Stimulated activated CD8-positive, alpha-beta memory T cell treated with anti-CD3 and anti-CD28 coated beads, Interleukin-2, amount 100 ng/mL, for 1 hour (primary cell): ENCODE measurements at places on chromosomes 12 and 14.

DNA sequence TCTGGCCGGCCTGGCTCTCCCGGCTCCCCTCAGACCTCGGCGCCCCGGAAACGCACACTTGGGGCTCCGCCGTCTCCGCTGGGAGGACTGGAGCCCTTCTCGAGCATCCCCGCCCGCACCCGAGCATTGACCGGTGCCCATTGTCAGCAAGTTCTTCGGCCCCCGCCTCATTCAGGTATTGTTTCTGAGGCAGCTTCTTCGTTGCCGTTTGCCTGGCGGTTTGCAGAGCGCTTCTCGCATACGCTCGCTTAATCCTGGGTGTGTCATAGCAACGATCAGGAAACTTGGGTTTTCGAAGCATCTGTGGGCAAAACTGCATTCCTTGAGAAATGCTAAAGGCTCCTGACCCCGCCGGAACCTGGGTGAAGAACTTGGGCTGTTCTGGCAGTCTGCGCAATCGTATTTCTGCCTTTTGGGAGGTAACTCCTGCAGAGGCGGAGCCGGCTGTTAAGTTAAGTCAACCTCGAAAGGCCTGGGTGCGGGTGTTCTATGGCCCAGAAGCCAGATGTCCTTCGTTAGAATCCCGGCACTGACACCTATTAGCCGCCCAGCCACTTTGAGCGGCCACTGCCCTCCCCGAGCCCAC, 518 bp downstream of the GSKIP start:
- no peak for DNase-seq

GRCh38 chr12:127722611-127723010, 544.4 kb upstream of the TMEM132C start:
- no peak for DNase-seq

GRCh38 chr14:69458350-69458749, 26.2 kb upstream of the PLEKHD1 start:
- no peak for DNase-seq

GRCh38 chr12:105721051-105721825, 390.7 kb downstream of the C12orf75 start:
- DNase-seq = no peak

- no peak for DNase-seq
These were observed 54.5 kb upstream of the FRS2 start for GRCh38 chr12:69415471-69416275.

- no peak for DNase-seq
These were observed 34.2 kb upstream of the PYGL start for GRCh38 chr14:50978529-50978871.

GRCh38 chr14:96126783-96127271, 77.8 kb upstream of the BDKRB2 start:
- no peak for DNase-seq

DNA sequence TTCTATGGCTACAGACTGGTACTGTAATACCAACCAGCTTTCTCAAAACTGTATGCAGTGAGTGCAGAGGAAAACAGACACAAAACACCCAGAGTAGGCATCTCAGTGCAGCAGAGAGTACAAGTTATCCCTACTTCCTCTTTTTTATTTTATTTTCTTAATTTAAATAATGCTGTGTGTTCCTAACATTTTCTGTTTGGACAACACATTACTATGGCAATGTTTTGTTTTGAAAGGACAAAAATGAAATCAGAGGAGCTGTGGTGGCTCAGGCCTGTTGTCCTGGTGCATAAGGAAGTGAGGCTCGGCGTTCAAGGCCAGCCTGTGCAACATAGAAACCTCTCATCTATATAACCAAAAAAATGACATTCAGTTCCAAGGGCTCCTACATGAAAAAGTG, 33.7 kb upstream of the SELPLG start:
- DNase-seq = no peak

DNA sequence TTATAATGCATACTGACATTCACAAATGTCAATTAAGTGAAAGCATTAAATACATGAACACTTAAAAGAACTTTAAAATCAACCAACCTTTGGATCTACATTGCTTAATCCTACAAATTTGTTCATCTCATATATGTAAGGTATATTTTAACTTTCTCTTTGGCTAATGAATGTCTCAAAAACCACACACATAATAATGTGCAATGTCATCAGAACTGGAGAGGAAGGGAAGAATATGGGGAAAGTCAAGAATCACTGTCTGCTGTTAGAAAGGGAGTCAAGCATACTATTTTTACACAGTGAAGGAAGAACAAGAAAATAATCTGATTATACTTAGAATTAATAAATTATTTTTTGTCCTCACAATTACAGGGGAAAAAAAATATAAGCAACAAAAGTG, 4.9 kb downstream of the GMFB start:
- no peak for DNase-seq

GRCh38 chr12:130420071-130420470, 82.4 kb downstream of the PIWIL1 start:
- no peak for DNase-seq

GRCh38 chr12:101855364-101855884, 22.0 kb upstream of the DRAM1 start:
- DNase-seq = no peak

DNA sequence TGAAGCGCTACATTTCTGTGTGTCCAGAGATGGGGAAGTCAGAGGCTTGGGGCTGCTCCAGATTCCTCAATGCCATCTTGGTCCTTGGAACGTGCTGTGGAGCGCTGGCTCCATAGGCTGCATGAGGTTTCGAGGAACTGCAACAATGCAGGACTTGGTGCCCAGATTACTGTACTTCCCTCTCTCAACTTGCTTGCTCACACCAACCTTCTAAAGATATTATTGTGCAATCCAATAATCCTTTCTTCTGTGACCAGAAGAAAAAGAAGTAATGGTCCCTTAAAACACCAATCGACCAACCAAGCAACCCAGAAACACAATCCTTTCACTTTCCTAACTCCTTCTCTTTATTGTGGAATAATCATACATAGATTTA, 3.7 kb downstream of the PRICKLE1 start:
- DNase-seq = no peak

GRCh38 chr14:61280526-61281185, 482 bp downstream of the TMEM30B start:
- DNase-seq = peak; percentile 59

DNA sequence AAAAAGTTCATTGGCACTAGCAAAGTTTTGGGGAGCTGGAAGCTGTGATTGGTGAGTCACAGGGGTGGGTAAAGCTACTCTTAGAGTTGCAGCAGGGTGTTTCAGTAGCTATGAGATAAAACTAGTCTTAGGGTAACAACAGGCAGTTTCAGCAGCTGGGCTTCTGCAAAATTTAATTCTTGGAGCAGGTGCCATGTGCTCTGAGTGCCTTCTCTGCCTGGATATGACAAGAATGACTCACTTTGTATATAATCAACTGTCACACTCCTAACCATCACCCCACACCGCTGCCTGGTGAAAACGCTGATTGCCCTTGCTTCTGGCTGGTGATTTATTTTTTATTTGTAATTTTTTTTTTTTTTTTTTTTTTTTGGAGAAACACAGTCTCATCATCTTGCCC, 10.5 kb upstream of the PLBD2 start:
- no peak for DNase-seq

DNA sequence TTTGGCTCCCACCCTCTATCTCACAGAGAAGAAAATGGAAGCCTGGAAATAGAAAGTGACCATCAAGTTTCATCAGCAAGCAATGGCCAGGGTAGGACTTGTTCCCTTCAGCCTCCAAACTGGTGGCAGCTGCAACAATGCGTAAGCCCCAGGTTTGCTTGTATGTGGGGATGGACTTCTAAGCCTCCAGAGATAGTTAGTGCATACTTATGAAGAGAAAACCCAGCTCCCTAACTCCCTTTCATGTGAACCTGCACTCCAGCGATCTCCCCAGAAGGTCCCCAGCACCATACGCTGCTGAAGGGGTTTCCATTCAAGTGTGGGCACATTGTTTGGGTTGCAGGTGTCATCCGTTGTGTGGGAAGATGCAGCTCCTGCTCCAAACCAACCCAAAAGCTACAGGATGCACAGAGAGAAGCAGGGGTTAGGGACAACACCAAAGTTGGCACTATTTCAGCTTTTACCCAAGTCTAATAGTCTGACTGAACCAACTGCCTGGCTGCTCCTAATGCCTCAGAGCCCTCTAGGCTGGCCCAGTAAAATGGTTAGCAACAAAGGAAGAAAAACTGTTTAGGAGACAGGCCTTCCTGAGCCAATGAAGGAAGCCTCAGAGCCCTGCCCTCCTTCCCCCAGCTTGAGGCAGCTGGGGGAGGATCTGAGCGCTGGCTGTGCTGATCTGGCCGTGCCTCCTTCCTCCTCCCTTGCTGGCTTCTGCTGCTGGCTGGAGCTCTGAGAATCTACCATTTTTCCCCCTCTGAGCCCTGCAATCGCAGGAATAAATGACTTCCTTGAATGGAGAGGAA, 12.3 kb downstream of the ZFP36L1 start:
- no peak for DNase-seq

GRCh38 chr12:81034926-81035325, 43.0 kb upstream of the ACSS3 start:
- DNase-seq = no peak

DNA sequence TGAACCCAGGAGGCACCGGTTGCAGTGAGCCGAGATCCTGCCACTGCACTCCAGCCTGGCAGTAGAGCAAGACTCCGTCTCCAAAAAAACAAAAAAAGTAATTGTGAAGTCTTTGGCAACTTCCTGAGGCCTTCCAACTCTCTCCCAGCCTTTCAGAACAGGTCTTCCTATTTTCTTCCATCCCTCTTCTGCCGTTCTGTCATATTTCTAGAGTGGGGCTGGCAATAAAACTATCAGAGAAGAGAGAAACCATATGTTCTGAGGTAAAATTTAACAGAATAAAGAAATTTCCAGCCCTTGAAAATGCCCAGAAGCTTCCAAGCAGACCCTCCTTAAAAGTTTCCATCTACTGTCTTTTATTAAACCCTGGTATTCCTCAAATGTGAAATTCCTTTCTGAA, 100.4 kb downstream of the HMGA2 start:
- no peak for DNase-seq

- no peak for DNase-seq
These were observed 103.8 kb upstream of the HMGA2 start for GRCh38 chr12:65720136-65721130.

DNA sequence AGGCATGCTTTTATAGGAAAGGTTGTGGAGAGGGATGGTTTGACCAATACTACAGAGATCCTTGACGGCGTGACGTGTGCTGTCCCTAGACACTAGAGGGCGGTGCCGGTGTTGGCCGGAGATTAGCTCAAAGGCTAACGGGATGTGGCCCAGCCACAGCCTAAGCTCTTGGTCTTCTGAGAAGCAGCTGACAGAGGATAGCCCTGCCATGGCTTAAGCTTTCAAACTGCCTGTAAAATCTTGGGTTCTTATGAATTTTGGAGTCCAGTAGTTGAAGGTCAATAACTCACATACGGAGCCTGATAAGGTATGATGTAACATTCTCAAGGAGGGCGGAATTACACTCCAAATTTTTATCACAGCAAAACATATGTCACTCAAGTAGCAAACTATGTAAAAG, 515.7 kb upstream of the ATXN7L3B start:
- DNase-seq = no peak

- no peak for DNase-seq
These were observed 538.2 kb upstream of the TMEM132C start for GRCh38 chr12:127728729-127729128.

DNA sequence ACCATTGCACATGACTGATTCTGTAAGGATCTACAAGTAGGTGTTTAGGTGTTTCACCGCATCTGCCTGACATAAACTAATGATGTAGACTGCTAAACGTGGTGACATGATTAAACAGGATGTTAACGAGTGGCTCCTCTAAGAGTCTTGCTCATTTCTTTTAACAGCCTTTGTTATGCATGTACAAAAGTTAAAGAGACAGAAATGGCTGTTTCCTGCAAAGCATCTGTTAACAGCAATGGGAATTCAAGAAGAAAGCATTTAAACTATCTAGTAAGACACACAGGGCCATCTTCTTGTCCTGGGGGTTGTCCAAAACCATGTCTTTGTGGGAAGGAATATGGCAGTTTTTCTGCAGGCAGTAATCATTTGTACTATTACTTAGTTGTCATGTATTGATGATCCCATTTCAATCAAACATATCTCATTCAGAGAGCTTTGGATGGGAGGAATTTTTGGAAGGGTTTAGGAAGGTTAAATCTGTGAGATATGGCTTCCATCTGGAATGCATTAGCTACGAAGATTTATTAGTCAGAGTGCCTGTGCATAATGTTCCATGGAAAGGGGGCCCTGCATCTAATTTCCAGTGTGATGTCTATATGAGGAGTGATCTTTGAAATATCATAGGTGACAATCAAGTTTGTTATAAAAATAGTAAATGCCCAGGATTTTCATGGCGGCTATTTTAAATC, 495.1 kb downstream of the EGLN3 start:
- DNase-seq = no peak

DNA sequence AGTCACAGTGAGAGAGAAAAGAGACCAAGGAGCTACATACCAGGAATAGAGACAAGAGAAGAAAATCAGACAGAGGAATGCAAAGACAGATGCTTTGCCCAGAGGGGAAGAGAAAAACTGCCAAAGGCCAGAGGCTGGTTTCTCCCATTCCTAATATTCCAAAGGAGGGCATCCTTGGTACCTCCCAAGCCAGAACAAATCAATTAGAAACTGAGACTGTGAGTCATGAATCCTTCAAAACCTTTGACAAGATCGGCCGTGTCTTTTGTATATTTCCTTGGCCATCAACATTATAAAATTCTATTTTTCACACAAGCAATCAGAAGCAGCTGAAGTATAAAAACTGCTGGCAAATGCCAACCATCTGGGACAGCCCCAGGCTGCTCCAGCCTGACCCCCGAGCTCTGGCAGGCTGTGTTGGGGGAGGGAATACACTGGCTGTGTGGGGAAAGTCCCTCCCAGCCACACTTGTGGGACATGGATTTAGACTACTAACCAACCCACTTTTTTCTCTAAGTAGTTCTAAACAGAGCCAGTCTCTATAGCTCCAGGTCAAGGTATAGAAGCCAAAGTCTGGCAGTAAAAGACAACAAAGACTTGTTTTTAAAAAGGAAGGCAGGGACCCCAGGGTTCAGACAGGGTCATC, 13.7 kb downstream of the POMT2 start:
- DNase-seq = no peak

DNA sequence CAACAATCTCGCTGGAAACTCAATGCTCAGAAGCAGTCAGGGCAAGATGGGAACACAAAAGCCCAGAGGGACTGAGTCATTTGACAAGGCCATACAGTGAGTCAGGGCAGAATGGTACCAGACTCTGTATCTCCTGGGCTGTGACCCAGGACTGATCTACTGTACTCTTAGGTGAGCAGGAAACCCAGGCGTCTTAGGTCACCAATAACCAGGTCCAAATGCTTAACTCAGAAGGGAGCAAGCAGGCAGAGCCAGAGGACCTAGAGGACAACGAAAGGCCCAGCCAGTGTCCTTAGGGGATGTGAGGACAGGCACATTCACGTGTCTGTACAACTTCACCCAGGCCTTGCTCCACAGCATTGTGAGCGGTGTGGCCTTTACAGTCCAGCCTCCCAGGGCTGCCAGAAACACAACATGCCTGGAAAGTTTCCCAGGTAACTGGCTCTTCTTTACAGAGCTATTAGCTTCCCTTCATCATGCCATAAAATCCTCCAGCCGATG, 69.9 kb downstream of the ARL6IP4 start:
- DNase-seq = no peak
